GM12891 (cell line): ENCODE measurements at places on chromosomes 3 and 15.

GRCh38 chr15:63236272-63236671 lies 41.1 kb upstream of the APH1B start:
- no peak for DNase-seq

DNA sequence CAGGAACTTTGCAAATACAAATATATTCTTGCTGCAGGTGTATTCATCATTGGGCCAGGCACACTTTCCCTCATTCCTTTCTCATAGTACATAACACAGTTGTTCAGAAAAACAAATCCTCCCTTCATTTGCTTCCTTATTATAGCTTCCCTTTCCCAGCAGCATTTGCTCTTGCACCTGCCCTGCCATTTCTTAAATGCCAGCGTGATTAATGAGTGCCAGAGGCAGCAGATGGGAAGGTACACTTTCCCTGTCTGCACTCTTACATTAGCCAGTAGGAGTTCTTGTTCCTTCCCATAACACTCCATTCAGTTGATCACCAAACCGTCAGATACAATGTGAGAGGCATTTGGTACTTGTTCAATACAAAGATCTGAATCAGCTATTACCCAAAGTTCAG lies 128.5 kb upstream of the GAP43 start:
- DNase-seq = no peak

GRCh38 chr3:18751514-18751913 lies 326.4 kb upstream of the SATB1 start:
- no peak for DNase-seq

- peak; percentile 39 for DNase-seq
These were observed 72.6 kb upstream of the ZBED2 start for GRCh38 chr3:111667621-111668239.

DNA sequence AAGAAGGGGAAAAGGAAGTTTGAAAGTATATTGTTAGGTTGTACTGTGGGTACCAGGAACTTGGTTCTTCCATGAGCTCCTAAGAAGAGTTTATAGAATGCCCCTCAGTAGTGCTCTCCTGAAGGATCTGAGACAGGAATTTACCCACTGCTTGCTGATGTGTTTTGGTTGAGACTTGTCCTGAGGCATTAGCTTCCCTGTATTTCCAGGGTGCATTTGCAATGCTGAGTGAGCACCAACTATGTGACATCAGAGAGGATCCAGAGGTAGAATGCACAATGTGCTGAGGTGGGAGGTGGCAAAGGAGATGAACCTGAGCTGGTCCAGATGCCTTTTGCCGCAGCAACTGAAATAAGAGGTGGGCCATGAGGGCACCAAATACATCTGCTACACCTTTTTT lies 64.3 kb upstream of the LRRC3B start:
- DNase-seq = no peak

DNA sequence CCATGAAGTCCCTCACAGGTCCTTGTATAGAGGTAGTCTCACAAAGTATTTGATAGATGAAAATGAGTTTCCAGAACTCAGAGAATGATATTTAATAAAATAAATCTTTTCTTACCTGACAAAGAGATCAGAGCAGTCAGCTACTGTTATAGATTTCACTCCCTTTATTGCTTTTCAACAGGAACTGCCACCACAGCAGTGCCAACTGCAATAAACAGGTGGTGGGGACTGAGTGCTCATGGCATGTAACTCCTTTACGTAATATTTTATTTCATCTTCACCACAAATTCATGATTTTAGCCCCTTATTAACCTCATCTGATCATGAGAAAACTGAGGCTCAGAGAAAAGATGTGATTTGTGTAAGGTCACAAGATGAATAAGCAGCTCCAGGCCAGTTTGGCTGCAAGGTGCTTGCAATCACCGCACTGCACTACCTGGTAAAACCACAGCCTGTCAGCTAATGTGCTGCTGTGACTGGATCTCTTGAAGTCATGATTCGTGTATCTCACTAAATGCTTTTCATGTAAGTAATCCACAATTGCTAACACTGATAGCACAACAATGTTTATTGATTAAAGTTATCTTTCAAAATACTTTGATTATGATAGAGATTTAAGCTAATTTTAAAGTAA lies 78.8 kb downstream of the WNT5A start:
- no peak for DNase-seq

DNA sequence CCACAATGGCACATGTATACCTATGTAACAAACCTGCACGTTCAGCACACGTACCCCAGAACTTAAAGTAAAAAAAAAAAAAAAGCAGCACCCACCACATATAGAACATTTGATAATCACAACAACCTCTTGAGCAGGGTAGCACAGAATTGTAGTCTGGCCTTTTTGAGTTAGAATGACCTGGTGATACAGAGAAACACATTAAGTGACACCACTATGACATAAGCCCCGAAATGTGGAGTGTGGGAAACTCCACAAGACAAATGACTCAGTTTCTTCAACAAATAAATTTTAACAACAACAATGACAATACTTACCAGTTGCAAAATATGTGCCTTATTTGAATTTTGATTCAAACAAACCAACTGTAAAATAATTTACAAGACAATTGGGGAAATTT lies 46.4 kb downstream of the DRD3 start:
- no peak for DNase-seq

- no peak for DNase-seq
These were observed 9.4 kb downstream of the NAA50 start for GRCh38 chr3:113736548-113737089.

GRCh38 chr3:20511863-20512505 lies 326.0 kb upstream of the SGO1 start:
- DNase-seq = peak; percentile 2

GRCh38 chr3:50374363-50375257 lies 15.3 kb upstream of the TMEM115 start:
- no peak for DNase-seq

DNA sequence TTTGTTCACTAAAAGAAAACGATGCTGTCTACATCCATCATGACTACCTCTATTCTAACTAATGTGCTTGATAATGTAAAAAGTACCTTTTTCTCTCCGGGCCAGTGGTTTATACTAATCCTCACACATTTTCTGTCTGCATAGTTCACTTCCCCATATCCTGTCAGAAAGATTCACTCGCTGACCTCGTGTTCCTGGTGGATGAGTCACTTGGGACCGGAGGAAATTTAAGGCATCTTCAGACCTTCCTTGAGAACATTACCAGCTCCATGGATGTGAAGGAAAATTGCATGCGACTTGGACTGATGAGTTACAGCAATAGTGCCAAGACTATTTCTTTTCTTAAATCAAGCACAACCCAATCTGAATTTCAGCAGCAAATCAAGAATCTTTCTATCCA lies 33.8 kb downstream of the COL6A5 start:
- no peak for DNase-seq

DNA sequence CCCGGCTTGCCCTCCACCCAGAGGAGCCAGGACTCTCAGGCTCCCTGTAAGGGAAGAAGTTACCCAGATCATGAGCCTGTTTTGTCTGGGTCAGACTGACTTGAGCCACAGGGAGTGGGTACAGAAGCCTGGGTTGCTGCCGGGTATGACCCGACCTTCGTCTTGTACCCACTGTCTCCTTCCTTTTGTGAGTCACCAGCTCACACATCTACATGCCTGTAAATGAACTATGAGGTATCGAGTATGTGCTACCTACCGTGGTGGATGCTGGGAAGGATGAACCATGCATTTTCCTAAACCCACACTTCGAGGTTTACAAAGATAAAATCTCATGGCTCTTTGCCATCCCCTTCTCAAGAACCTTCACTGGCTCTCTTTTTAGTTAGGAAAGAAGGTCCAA lies 56.9 kb downstream of the CACNA1D start:
- DNase-seq = no peak

DNA sequence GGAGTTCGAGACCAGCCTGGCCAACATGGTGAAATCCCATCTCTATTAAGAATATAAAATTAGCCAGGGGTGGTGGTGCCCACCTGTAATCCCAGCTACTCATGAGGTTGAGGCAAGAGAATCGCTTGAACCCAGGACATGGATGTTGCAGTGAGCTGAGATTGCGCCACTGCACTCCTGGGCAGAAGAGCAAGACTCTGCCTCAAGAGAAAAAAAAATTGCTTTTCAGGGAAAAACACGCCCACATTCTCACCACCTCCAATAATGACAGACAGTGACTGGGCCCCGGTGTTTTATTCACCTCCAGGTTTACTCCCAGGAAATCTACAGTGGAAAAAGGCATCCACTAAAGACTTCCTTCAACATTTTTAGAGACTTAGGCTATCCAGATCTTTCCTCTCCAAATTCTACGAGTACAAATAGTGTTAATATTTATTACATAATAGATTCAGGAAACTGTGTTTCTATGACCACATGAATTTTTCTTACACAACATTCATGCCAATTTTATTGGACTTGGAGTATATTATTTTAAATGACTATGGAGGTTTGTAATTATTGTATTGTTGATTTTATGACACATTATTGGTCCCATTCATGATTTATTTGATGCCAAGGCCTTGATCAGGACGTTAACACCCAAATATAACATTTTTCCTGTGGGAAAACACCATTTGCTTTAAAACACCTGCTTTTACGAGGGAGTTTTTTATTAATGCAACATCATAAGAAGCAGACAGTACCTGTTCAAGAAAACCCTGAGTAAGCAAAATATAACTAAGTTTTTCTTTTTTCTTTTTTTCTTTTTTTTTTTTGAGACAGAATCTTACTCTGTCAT lies 26.6 kb downstream of the IGF2BP2 start:
- DNase-seq = no peak

DNA sequence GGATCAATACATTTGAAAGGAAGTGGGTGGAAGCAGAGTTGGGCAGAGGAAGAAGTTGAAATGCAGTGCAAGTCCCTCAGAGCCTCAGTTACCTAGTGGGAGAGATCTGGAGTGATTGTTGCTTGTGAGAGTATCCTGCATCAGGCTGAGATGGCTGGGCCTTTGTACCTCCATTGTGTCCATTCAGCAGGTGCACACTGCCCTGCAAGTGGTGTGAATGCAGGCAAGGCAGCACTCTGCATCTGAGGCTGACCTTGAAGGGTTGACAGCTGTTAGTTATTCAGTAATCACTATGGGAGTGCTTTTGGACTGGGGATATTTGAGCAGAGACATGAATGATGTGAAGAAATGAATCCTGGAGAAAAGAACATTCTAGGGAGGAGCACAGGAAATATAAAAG lies 25.2 kb downstream of the ATP6V1A start:
- DNase-seq = no peak

GRCh38 chr15:80974914-80975313 lies 14.7 kb downstream of the MESD start:
- DNase-seq = no peak

- no peak for DNase-seq
These were observed 30.0 kb upstream of the CMTM8 start for GRCh38 chr3:32208447-32208846.

DNA sequence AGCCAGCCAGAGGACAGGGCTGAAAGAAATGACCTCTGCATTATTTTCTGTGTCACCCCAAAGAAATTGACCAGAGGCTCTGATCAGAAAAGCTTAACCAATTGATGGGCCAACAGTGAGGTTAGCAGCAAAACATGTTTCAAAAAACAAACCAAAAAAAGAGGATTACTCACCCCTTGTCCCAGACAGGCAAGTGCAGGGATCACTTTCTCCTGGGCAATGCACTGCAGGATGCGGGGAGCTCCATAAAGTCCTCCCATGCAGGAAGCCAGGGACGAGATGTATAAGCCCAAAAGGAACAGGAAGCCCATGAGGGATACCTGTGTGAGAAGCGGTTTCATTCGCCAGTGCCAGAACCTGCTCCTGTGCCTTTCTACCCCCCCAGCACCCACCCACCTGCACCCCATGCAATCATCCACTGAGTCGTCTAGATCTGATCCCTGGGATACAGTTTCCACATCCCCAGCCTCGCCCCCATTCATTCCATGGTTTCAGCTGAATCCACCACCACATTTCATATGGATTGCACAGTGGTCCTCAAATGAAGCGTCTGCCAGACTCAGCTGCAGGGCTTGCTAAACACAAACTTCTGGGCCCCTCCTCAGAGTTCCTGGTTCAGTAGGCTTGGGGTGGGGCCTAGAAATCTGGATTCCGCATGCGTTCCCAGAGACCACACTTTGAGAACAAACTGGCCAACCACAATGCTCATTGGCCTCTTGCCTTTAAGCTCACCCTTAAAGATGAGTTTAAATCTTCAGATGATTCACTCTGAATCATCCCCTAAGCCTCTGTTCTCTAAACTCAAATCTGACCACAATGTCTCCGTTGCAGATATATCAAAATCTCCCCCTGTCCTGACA lies 54.4 kb upstream of the HEG1 start:
- DNase-seq = no peak

DNA sequence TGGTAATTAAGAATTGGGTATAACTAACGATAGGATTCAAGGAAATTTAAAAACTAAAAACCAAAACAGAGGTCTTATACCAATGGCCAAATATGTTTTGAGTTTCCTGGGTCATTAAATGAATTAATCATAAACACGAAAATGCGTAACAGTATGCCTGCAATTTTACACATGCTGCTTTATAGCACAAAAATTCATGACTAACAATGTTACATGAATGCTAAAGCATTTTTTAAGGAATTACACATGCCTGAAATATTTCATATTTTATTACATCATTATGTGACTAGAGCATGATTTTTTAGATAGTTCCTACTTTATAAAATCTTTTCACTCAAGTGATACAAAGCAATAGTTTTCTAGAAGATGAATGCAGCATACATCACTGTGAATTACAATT lies 74.7 kb downstream of the ZNF148 start:
- no peak for DNase-seq

- no peak for DNase-seq
These were observed 47.6 kb downstream of the LARS2 start for GRCh38 chr3:45435961-45436360.

DNA sequence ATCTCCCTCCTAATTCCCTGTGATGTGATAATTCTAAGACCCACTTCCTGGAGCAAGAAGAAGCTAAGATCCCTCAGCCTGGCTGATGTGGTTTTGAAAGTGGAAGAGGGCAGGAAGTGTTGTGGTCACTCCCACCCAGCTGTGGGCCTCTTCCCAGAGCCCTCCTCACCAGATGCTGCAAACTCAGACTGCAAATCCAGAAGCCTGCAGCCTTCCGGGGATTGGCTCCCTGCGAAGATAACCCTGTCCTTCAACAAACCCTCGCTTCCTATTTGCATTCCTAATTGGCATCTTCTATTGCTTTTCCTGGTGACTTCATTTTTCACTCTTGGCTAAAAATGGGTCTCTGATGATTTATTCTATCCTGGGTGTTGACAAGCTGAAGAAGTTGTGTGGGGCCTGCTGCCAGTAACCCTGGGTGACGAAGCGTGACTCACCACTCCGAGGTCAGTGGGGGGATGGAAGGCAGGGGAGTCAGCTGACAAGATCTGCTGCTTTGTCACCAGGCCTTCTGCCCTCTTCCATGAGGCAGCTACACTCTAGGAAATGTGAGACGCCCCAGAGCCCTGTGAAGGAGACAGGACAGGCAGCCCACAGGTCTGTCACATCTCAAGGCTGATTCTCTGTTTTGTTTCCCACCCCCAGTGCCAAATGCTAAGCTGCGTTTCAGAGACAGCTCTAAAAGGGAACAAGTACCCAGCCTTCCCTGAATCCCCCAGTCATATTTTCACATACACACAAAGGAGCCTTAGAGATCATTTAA lies 99.7 kb upstream of the LIPC start:
- no peak for DNase-seq

DNA sequence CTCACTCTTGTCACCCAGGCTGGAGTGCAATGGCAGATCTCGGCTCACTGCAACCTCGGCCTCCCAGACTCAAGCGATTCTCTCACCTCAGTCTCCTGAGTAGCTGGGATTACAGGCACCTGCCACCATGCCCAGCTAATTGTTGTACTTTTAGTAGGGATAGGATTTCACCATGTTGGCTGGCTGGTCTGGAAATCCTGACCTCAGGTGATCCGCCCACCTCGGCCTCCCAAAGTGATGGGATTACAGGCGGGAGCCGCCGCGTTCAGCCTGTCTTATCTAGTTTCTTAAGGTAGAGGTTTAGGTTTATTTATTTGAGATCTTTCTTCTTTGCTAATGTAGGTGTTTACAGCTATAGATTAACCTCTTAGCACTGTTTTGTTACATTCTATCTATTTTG lies 708.8 kb downstream of the ZNF385D start:
- DNase-seq = no peak
